AG10803 (cell line): ENCODE measurements at places on chromosomes 3 and 15.

- DNase-seq = no peak
Measured at GRCh38 chr3:9412293-9412692, 14.9 kb downstream of the SETD5 start.

GRCh38 chr3:154324919-154325318, 632 bp upstream of the DHX36 start:
- no peak for DNase-seq

DNA sequence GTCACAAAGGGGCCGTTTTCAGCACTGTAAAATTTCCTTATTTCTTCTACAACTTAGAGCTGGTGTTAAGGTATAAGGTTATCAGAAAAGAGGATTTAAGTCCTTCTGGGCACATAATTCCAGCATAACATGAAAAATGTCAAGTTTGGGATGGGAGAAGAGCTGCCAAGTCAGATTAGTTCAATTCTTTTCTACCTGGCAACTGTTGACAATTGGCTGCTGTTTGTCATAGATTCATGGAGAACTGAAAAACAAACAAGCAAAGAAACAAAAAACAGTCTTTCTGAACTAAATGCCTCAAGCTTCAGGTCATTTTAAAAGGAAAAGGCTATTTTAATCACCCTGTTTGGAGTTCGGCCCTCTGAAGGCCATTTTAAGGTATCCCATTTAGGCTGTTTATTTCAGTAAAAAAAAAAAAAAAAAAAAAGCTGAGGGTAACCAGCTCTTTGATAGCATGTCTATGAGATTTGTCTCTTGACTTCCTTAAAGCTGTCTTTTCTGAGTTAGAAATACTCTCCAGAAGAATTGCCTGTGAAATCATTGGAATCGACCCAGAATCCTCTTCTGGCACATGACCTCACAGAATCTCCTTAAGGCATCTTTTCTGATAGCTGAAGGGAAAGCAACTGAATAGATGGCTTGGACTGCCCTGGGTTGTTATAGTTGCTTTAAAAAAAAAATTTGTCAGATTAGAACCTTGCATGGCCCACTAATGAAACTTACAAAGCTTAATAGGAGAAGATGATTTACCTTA, 173.3 kb downstream of the SEMA6D start:
- no peak for DNase-seq

GRCh38 chr15:96037584-96037983, 292.9 kb upstream of the NR2F2 start:
- no peak for DNase-seq

DNA sequence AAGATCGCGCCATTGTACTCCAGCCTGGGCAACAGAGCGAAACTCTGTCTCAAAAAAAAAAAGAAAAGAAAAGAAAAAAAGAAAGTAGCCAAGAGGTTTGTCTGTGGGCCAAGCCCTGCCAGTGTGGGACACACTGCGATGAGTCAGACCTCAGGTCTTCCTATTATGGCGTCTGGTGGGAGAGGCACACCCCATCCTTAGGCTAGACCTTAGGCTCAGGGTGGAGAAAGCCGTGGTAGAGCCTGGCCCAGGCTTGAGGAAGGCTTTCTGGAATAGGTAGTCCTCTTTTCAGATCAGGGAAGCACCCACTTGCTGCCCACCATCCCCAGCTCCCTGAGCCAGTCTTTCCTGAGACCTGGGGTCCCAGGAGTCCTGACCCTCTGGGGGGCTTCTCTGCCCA, 6.0 kb downstream of the HEMK1 start:
- DNase-seq = no peak

- DNase-seq = no peak
Measured at GRCh38 chr15:68113751-68114150, 59.6 kb downstream of the PIAS1 start.

DNA sequence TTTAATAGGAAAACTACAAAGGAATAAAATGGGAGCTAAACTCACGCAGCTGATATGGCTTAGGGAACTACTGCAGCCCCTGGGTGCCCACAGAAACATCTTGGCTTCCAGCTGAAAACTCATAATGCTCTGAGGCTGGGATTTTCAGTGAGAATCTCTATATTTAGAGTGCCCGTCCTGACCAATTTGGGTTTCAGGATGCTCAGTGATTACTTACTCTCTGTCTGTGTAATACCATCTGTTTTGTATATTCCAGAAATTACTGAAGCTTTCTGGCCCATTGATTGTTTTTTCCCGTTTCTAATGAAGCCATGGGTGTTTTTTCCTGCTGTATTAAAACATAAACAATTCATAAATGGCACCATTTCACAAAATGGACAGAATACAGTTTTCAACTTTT, 50.6 kb upstream of the ZNF385D start:
- no peak for DNase-seq

GRCh38 chr3:195180490-195181112, 90.4 kb downstream of the XXYLT1 start:
- no peak for DNase-seq

GRCh38 chr3:56980798-56981390, 79.6 kb upstream of the SPATA12 start:
- DNase-seq = peak; percentile 99

- DNase-seq = no peak
Measured at GRCh38 chr15:58865425-58865880, 68.0 kb downstream of the SLTM start.

DNA sequence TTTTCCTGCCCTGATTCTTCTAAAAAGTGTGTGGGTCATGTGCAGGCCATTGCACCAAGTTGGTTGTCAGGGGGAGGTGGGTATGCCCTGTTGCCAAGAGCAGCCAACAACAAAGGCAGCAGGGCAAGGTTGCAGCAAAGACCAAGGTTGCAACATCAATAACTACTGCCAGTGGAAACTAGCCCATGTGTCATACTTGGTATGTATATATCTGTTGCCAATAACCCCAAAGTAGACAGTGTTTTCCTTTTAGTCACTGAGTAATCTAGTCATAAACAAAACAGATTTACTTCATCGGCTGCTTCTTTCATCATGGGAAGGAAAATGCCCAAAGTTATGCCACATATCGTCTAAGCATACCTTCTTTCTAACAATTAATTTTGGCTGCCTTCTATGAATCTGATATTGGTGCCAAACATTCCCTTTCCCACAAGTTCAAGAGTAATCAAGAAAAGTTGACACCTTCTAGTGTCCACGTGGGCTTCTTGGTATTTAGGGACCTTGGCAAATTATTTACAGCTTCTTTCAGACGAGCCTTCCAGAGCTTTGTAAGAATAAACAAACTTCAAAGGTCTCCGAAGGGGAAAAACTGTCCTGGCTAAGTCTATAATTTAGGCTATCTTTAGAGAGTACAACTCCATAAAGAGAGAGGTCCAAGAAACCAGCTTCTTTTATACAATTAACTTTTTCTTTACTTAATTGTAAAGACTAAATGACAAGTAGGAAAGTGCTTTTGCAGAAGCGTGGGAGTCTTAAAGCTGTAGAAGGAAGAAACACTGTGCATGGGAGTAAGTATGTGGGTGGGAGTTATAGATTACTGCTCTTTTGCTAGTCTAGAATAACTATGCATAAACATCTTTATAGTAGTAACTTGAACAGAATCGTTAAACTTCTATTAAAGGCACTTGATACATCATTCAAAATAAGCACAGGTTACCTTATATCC, 10.0 kb upstream of the MBNL1 start:
- DNase-seq = peak; percentile 100

DNA sequence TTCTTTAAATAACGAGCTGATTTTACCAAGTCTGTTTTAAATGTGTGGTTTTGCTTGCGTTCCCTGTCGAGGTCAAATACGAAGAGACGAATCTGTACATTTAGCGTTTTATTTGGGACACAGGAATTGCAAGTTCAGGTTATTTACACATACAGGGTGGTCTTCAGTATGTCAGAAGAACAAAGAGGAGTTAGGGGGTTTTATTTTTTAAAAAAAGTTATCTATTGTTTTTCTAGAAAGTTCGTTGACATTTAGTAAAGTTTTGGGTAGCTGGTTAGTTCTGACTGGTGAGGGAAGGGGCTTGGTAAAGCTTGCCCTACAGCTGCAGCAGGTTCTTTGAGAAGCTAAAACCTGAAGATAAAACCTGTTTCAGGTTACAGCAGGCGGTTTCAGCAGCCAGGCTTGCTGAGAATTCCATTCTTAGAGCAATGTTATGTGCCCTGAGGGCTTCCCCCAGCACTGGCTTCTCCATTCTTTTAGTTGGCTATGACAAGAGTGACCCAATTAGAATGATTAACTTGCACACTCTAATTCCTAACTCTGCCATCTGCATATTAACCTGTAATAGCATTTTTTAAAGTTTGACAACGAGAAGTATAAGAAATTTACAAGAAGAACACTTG, 815 bp upstream of the ZNF280D start:
- no peak for DNase-seq

- DNase-seq = no peak
Measured at GRCh38 chr15:77819048-77819850, 186.5 kb upstream of the LINGO1 start.

DNA sequence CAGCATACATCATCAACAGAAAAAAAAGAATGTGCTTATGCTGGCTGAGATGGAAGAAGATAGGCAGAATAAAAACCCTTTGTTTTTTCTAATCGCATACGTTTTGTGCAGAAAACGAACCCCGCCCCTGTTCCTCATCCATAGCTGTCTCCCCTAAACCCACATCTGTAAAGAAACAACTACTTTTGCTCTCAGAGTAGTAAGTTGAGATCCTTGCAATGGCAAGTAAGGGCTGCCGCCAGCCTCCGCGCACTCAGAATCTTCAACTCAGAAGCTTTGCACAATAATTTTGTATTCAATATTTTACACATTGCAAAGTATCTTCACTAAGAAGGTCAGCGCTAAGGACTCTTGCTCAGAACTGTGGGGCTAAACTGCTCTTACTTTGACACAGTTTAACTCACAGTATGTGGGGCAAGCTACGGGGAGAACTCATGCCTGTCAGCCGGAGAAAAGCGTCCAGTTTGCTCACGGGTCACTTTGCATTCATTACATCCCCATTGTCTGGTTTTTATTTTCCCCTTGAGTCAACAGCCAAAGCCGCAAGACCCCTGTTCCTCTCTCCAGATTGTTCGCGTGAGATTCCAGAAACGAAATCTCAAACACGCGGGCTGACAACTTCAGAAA, 1.0 kb downstream of the LYSMD4 start:
- peak; percentile 31 for DNase-seq

DNA sequence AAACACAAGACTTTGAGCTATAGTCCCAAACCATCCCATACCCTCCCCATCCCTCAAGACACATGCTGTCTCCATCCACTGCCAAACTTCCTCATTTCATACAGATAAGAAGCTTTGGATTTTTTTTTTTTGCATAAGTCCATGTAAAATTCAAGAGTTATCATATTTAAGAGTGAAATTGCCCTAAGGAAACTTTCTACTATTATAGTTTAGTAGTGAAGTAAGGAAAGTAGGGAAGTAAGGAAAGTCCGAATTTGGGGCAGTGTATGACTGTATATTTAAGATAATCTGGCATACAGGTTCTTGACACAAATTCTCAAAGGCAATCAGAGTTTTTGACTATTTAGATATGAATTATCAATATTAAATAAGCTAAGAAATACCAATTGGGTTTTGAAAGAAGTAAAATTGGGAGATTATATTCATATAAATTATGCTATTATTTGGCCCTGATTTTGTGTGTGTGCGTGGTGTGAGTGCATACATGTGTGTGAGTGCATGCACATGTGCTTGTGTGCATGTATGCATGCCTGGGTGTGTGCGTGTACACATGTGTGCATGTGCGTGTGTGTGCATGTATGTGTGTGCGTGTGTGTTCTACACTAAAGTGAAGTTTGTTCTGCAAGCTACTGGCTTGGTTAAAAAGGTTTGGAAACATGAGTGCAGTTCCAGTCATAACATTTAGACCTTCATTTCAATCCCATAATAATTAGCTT, 83.6 kb upstream of the MBNL1 start:
- no peak for DNase-seq

DNA sequence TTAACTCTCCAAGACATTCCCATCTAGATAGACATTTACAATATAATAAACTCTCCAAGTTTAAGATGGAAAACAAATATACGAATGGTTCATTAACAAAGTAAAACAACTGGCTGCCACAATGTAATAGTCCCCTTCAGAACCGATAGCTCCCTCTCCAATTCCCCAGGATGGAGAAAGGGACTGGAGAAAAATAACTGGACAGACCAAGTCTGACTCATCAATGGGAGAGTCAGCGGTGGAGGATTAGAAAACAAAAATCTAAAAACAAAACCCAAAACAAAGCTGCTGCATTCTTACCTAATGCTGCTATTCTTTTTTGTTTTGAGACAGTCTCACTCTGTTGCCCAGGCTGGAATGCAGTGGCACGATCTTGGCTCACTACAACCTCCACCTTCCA, 468.1 kb downstream of the SHQ1 start:
- DNase-seq = peak; percentile 58

GRCh38 chr3:60953351-60953750, 297.9 kb downstream of the FHIT start:
- peak; percentile 13 for DNase-seq

- DNase-seq = no peak
Measured at GRCh38 chr15:26146202-26146601, 283.1 kb upstream of the ATP10A start.

DNA sequence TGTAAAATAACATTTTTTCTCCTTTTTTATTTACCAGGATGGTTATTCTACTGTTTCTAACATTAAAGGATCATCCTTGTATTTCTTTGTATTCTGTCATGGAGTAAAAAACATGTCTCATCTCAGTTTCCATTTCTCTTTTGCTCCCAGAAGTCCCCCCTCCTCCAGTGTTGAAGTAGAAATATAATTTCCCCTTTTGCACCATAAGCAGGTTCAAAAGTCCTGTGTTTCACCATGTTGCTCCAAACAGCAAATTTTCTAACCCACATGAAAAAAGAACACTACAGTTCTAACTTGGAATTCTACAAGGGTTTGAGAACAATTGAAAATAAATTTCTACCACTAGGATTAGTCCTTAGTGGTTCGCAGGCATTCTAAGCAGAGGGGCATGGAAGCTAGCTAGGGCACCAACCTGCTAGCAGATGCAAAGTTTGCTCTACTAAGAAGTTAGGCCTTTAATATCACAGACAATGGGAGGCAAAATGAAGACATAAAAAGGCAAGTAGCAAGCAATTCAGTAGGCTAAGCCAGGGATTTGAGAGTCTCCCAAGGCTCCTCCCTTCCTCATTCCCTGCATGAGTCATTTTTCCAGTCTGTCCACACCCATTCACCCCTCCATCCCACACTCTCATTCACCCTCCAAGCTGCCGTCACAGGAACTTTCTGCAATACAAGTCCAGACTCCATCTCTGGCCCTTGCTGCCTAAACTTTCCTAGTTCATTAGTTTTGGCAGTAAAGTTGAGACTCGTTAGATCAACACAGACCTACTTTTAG, 2.3 kb upstream of the MBNL1 start:
- DNase-seq = peak; percentile 97
